ENCODE measurements at places on chromosomes 13 and 19.
A peak's percentile ranks its signal among the peaks of the same experiment; 100 is the strongest.

GRCh38 chr13:59641817-59642216, 521.9 kb downstream of the DIAPH3 start:
- no peak for DNase-seq

DNA sequence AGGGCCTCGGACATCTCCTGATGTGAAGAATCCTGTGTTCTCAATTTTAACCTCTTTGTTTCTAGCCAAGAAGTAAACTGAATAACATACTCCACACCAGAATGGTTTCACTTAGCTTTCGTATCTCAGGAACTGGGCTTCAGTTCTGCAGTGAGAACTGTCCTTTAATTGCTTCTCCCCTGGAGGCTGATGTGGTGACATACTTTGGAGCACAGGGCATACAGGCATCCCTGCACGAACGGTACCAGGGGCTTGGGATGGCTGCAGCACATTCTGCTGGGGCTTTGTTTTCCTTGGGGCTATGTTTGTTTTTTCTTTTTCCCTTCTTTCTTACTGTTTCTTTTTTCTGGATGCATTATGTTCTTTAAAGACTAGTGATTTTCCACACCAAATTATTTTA, 230.5 kb downstream of the TM9SF2 start:
- no peak for DNase-seq

- DNase-seq = no peak
Observed at GRCh38 chr19:19366434-19367396, 38.8 kb upstream of the GATAD2A start.

DNA sequence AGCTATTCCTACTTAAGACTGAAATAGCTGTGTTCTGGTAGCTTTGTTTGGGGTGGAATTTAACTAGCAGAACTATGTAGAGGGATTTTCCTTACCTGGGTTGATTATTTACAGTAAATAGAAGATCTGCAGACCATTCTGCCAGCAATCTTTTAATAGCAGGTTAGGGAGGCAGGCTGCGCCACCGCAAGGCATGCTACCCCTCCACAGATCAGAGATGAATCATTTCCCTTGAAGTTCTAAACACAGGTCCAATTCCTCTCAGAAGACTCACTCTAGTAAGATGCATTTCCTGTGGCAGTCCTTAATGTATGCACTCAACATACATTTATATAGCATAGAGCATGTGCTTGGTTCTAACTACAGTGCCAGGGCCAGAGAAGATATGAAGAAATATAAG, 109.0 kb downstream of the TNFRSF19 start:
- DNase-seq = no peak

- peak; percentile 52 for DNase-seq
Observed at GRCh38 chr13:45511310-45512097, 46.8 kb downstream of the COG3 start.

DNA sequence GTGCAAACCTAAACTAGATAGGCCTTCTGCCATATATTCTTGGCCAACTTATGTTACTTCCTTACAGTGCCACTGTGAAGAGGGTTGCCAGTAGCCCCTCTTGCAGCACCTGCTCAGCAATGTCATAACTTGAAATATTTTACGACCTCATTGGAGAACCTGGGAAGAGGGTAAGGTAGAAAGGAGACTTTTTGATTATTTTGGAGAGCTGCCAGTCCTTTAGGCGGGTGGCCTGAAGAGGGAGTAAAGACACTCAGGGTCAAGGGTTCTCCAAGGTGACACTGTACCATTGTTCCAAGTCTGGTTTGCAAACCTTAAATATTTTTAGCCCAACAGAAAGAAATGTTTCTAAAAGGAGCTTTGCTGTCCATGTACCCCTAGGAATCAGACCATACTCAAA, 118.3 kb downstream of the FLT1 start:
- no peak for DNase-seq

DNA sequence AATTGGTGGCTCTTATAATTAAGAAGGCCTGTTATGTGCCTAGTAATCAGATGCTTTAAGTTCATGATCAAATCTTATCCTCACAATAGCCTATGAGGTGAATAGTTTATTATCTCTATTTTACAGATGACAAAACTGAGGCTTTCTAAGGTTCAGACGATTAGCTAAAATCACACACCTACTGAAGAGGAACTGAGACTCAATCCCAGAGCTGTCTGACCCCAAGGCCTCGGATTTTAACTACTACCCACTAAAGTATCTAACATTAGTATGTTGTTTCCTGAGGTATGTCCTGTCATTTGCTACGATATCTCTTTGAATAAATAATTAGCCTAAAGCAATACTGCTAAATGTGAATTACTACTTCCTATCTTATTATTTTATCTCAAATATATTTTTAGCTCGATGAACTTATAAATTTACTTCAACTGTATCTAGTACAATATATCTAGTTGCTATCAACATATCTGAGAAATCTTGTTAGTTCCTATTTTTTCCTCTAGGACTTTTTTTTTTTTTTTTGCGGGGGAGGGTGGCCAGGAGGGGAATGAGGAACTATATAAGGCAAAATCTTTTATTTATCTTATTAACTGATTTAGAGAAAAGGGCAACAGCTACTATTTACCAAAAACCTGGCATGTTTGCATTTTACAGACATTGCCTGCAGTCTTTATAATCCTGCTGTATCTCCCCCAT, 118.5 kb downstream of the ABCC4 start:
- DNase-seq = no peak

DNA sequence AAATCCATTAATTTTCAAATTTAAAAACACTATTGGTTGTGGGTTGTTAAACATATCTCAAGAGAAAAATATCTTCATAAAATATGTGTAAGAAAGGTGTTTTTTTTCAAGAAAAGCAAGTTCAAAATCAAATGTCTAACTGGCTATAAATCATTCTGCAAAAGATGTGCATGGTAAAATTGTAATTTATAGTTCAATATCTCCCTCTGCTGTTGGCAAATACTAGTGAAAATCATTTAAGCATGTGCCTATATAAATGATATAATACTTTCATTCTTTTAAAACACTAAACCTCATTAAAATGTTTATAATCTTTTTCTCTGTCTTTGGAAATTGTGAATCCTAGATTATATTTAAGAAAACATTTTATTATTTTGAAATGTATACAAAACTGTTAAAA, 17.2 kb upstream of the SLITRK6 start:
- no peak for DNase-seq
